ENCODE measurements at places on chromosomes 12 and 14. TPM values are rescaled to one million over a fixed set of nuclear protein-coding genes. Genes with fewer than 3 reads are reported as not detected.

Gene LAG3
- 3.3 TPM for total RNA-seq

DNA sequence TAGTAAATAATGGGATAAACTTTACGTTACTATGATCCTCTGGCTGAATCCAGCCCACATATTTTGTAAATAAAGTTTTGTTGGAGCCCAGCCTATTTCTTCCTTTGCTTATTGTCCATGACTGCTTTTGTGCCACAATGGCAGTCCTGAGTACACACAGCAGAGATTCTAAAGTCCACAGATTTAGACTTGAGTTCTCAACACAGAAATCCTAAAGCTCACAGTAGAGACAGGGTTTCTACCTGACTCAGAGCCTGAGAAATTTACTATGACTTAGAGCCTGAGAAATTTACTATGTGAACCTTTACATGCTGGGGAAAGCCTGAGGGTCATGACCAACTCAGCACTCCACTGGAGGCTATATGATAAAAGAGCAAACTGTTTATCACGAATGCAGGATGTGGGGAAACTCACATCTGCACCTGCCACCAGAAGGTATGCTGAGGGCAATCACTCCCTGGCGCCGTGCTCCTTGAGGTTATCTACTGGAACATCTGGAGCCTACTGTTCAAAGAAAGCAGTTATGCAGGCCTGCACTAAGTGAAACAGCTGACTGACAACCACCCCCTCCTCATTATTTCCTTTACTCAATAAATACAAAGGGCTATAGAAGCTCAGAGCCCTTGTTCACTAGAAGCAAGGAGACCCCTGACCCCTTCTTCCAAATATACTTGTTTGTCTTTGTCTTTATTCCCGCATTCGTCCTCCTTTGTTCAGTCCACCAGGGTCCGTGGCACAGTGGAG, 52.6 kb upstream of the BICD1 start:
- peaks cover 13% of the 10 kb centered on the region for H3K4me1 ChIP-seq
- DNase-seq, result no peak
- no peaks in the 10 kb centered on the region for H3K27me3 ChIP-seq
- H3K4me3 ChIP-seq, result no peak overlapping the region
- no peaks in the 10 kb centered on the region for H3K36me3 ChIP-seq

Gene AQP6
- not detected for total RNA-seq

Gene TMPRSS12
- not detected for total RNA-seq

GRCh38 chr14:64987438-64987767, 708 bp downstream of the FNTB start:
- peaks cover 8% of the 10 kb centered on the region for H3K4me1 ChIP-seq
- no peaks in the 10 kb centered on the region for H3K36me3 ChIP-seq
- DNase-seq, result no peak
- peak overlapping the region; percentile 91 for H3K4me3 ChIP-seq
- H3K27ac ChIP-seq, result peak overlapping the region; percentile 87
- H3K27me3 ChIP-seq, result no peaks in the 10 kb centered on the region

Gene WSCD2
- total RNA-seq, result 0.05 TPM
